Stimulated activated CD4-positive, alpha-beta T cell treated with anti-CD3 and anti-CD28 coated beads, Interleukin-1b, Interleukin-23, amount 100 ng/mL, for 4 hours (primary cell): ENCODE measurements at places on chromosomes 2 and 18.

DNA sequence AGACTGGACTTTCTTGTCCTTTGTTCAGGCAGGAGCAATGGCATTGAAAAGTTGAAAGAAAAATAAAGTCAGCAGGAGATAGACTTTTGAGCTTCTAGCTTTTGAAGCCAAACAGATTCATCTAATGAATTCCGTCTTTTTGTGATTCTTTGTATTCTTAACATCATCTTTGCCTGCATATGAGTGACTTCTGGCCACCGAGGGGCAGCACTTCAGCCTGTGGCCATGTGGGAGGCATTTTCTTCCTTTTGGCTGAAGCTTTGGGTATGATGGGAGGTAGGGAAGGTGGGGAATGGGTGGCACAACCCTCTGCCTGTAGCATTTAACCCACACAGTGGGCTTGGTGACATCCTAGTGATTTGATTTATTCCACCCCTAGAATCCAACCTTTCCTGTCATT, 220.6 kb downstream of the SETBP1 start:
- no peak for DNase-seq

DNA sequence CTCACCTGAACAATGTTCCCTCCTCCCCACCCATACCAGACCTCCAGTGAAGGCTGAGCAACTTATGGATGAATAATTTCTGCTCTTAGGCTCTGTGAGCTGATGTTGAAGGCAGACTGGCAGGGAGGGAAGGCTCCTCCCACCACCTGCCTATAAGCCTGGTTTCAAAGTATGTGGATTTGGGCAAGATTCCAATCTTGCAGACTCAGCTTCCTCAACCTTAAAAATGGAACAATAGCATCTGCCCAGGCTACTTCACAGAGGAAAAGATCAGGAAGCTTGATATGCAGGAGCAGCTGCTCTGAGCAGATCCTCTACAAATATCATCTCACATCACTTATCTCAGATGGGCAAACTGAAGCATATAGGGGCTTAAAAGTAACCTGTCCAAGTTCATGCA, 112.2 kb downstream of the ZFP36L2 start:
- no peak for DNase-seq

GRCh38 chr18:75003039-75003438, 205.9 kb downstream of the PTGR3 start:
- no peak for DNase-seq

- no peak for DNase-seq
Observed at GRCh38 chr2:83596592-83597282, 862.3 kb downstream of the SUCLG1 start.

DNA sequence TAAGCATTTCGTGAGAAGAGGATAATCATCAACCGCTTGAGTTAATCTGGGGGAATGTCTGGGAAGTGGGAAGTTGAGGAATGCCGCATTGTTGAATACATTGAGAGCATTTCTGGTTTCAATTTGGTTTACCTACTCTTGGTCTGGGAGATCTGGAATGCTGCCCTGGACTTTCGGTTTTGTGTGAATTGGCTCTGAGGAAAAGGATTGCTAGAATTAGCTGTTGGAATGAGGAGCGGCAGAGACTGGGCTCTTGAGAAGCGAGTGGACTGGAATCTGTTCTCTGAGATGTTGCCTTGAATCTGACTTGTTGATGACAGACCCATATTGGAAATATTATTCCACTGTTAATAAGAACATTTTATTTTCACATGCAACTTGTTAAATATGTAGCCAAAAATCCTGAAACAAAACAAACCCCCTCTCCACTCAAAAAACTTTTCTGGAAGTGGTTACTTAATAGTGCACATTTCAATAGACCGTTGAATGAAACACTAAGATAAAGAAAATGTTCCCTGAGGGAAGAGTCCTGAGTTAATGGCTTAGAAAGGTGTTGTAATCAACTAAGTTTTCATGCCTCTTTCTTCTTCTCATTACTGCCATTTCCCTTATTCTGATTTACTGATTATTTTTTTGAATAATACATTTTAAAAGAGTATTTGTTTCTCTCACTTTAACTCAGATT, 50.8 kb downstream of the PTPRM start:
- no peak for DNase-seq

DNA sequence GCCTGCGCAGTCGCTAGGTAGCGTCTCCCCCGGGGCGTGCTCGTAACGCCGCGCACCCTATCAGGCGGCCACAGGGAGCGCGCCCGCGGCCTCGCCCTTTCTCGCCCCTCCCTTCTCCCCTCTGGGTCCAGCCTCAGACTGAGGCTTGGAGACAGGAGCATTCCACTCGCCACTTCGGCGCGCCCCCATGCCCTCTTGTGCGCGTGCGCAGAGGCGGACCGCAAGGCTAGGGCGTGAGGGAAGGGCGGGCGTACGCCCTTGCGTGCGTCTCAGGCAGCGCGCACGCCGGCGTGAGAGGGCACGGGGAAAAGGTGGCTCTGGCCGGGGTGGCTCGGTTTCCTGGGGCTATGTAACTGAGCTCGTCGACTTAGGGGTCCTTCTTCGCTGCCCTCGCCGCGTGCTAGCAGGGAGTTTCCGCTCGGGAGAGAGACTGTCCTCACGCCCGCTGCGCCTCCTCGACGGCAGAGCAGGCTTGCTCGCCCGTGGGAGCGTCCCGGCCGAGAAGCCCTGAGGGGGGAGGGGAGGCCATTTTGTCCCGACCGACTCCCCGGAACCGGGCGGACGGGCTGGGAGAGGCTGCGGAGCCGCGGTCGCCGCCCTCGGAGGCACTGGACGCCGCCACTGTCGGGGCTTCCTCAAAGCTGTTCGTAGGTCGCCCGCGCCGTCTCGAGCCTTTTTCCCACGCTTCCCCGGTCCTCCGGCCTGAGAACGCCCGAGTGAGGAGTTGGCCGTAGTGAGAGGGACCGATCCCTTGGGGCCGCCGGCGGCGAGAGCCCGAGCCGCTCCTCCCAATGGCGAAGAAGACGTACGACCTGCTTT, at the start of gene RAB10:
TSS of gene RAB10 (plus strand) at position 267 of the 819 bp plus-strand sequence. CDS start at position 792, 525 bp downstream.
- DNase-seq = peak; percentile 98

DNA sequence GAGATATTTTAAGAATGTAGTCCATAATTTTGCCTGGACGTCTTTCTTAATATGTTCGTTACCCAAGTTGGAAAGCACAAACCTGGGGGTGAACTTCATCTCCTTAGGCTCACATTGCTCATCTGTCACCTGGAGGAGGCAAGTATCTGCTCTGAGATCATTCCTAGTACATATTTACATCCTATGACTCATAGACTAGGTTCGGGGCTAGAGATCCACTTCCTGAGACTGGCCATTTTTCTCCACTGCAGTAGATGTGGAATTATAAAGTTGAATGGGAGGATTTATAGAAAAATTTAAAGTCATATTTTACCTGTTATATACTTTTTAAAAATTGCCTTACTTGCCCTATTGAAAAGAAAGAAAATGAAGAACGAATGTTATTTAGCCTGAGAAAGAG, 77.5 kb upstream of the PROKR1 start:
- no peak for DNase-seq

DNA sequence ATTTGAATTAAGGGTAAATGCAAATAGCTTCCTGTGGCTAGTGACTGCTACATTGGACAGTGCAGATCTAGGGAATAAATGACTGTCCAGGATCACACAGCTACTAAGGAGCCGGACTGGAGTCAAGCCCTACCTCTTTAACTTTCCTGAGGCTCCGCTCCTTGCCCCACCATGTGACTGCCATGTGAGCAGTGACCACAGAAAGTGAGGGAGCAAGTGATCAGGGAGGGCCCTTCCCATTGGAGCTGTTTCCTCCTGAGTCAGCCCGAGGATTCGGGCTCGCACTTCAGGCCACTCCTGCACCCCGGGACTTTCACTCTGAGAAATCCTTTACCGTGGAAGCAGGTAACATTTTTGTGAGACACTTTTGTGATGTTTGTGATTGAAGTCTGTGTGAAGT, 198.0 kb downstream of the ANKRD30B start:
- DNase-seq = no peak

DNA sequence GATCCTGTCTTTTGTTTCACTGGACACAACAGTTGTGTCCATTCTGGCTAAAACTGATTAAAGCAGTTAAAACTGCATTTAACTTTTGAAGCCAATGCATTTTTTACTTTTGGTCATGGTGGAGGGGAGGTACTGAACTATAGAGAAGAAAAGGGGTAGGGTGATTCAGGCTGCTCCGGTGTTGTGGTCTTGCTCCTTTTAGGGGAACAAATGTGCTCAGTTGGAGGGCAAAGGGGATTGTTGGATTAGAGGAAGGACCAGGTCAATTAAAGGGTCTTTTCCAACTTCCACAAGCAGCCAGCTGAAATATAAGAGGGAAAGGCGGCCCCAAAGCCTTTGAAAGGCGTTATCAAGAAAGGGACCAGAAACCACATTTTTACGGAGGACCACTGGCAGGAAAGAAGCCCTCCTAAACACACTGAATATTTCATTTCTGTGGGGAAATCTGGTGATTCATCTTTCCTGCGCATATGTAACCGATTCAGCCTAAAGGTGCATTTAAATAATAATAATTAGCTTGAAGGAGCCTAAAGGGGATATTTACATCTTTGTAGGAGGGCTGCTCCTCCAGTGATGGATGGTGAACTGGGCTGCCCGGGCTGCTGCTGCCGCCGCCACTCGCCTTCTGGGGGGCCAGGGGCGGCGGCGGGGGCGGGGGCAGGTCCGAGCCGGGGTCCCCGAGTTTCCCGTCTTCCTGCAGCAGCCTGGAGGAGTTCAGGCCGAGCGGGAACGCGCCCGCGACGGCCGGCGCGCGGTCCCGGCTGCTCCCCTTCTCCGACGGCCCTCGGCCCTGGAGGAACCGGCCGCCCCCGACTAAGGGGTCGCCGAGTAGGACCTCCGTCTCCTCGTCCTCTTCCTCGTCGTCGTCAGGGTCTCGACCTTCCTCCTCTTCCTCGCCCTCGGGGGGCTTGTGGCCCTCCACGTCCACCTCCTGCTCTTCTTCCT, 5.2 kb downstream of the SKOR2 start:
- no peak for DNase-seq

DNA sequence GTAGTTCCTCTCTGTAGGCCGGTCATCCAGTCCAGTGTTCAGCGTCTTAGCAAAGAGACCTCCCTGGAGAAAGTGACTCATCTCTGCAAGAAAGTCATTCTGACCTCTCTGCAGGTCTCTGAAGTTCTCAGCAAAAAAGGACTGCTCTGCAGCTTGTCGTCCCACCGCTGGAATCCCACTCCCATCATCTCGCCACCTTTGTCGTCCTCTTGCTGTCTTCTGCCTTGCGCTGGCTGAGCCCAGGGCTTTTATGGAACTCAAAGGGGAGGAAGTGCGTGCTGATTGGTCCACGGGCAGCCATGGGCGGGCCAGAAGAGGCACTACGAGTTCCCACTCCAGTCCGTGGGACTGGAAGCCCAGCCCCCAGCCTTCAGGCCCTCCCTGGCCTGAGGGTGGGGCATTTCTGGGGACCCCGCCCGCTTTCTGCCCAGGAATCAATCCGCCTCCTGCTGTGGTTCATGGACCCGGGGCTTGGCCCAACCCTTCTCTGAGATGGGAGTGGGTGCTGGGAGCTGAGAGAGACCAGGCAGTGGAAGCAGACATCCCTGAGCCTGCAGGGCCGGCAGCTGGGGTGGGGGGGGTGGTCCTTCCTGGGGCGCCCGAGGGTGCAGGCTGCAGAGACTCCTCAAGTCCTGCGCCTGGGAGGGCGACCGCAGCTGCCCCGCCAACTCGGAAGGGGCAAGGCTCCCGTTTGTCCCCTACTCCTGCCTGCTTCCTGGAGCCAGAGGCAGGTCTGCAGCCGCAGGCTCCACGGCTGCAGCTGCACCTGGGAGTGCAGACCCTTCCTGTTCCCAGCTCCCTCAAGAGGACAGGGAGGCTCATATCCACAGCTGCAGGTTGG, 660.7 kb upstream of the RAB6C start:
- no peak for DNase-seq

GRCh38 chr18:50704357-50704940, 115.4 kb downstream of the MRO start:
- no peak for DNase-seq

- no peak for DNase-seq
Observed at GRCh38 chr2:35503311-35503710, 852.3 kb upstream of the CRIM1 start.

DNA sequence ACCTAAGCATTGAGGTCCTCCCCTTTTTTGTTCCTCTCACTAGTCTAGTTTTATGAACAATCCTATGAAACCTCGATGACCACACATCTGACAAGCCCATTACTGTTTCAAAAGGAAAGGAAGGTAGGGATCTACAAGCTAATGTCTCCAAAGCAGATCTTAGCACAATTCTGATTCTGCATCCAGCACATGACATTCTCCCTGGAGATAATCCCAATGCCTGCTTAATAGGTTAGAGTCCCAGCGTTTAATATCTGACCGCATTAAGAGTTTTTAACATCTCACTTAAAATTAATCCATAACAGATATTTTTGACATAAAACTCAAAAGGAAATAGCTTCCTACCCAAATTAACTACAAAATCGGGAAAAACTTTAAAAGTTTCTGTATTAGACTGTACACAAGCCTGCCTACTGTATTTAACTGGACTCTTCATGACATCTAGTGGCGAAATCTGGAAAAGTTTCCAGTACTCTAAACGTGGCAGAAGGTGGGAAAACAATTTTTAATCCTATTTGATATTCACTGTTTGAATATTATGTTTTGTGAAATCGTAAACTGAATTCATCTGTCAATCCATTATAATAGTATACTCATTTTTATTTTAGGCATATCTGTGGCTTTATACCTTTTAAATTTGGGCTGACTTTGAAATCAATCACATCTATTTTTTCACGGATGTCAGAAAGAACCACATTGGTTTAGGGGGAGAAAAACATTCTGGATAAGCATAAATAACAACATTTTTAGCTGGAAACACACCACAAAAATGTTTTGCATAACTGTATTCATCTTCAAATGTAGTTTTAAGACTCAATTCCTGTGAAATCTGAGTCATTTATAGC, 62.4 kb downstream of the TXNL1 start:
- no peak for DNase-seq

DNA sequence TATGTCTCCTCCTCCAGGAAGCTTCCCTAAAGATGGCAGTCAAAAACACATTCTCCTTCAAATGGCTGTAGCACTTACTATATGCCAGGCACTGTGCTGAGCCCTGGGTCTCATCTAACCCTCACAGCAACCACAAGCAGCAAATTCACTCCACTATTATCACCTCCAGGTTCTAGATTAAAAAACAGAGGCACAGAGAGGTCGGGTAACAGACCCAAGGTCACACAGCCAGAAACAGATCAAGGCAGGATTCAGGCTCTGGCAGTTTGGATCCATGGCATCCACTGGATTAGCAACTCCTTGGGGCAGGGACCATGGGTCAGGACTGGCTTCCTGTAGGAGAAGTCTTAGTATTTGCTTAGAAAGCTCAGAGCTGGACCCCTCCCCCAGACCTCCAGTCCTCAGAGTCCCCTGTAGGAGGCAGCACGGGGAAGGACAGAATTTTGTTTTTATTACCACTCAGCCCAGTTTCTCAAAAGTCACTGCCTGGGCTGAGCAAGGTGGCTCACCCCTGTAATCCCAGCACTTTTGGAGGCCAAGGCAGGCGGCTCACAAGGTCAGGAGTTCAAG, 34.4 kb downstream of the ZFP36L2 start:
- DNase-seq = no peak
